Esophagus muscularis mucosa (tissue), 4 donors: ENCODE measurements at places on chromosomes 13 and 19. TPM values are rescaled to one million over a fixed set of nuclear protein-coding genes. Genes with fewer than 3 reads are reported as not detected.

The TPT1 gene
- 2,068 TPM for total RNA-seq

The LILRB4 gene
- 7.6 TPM for total RNA-seq

The P2RY11 gene
- 8.6 TPM for total RNA-seq

The SYT3 gene
- 1.2 TPM for total RNA-seq

The CDK8 gene
- total RNA-seq: 24.0 TPM

The PCDH17 gene
- total RNA-seq: 7.7 TPM

GRCh38 chr19:3367628-3368440, 1.5 kb downstream of the NFIC start:
- no peak for DNase-seq

The SMARCA4 gene
- total RNA-seq: 78.2 TPM

The PODNL1 gene
- total RNA-seq: not detected

DNA sequence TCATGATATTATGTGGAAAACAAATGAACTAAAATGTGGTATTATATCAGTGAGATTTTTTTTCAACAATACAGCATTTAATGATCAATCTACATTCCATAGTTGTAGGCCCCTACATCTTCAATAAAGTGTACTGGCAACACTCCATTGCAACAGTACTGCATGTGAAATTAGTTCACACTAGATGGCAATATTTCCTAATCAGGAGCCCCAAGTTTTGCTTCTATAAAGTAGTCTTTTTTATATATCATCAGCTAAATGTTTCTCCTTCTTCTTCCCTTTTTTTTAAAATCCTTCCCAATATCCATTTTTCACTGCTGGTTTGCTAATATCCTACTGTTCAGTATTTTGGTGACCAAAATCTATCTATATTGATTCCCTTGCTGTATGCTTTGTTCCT, 528.3 kb upstream of the ATXN8OS start:
- no peak for DNase-seq

- peak; percentile 94 for DNase-seq
These were observed 36.0 kb upstream of the NEK3 start for GRCh38 chr13:52195401-52195837.

The ANKLE1 gene
- total RNA-seq: 1.4 TPM

DNA sequence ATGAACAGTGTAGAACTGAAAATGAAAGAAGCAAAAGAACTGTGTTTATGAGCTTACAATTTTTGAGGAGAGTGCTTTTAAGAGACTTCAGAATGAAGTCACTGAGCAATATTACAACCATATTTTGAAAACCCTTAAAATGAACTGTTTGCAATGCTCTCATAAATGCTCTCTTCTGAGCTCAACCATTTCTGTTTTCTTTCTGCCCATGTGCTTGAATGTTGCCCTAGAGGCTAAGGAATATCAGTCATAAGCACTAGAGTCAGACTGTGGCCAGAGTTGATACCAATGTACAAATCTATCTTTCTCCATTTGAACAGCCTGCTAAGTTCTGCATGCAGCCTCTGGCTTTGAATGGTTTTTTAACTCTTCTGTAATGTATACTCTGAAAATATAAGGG, 1092.8 kb downstream of the PCDH9 start:
- DNase-seq: no peak

The CFAP97D2 gene
- total RNA-seq: not detected

- DNase-seq: no peak
These were observed 45.4 kb upstream of the CALM3 start for GRCh38 chr19:46555628-46556280.

The NOVA2 gene
- 4.6 TPM for total RNA-seq

GRCh38 chr13:50123515-50123861, 108.2 kb downstream of the KCNRG start:
- DNase-seq: no peak

DNA sequence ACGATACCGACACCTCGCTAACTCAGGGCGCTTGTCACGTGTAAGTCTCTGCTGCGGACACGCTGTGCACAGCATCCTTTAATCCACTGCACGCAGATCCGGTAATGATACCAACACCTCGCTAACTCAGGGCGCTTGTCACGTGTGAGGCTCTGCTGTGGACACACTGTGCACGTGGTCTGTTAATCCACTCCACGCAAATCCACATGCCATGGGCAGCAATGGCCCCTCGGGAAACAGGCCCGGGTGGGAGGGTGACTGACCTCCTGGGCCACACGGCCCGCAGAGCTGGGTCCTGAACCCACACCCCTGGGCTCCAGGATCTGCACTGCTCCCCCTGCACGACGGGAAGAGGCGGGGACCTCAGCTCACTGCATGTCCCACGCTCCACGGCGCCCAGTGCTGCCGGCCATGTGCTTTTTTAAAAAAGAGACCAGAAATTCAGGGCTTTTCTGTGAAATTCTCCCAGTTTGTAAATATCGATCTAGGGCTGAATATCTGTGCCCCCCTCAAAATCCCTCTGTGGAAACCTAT, 16.1 kb downstream of the SHC2 start:
- DNase-seq: no peak

The LRRC63 gene
- total RNA-seq: 0.19 TPM

- DNase-seq: no peak
These were observed 13.7 kb downstream of the LMTK3 start for GRCh38 chr19:48497728-48498594.

- DNase-seq: no peak
These were observed 17.5 kb downstream of the PCDH8 start for GRCh38 chr13:52830946-52831345.

The ZNF135 gene
- 5.1 TPM for total RNA-seq

The KASH5 gene
- total RNA-seq: not detected

The ACP4 gene
- not detected for total RNA-seq

GRCh38 chr13:102846261-102847015, 606 bp downstream of the ERCC5 start:
- no peak for DNase-seq

DNA sequence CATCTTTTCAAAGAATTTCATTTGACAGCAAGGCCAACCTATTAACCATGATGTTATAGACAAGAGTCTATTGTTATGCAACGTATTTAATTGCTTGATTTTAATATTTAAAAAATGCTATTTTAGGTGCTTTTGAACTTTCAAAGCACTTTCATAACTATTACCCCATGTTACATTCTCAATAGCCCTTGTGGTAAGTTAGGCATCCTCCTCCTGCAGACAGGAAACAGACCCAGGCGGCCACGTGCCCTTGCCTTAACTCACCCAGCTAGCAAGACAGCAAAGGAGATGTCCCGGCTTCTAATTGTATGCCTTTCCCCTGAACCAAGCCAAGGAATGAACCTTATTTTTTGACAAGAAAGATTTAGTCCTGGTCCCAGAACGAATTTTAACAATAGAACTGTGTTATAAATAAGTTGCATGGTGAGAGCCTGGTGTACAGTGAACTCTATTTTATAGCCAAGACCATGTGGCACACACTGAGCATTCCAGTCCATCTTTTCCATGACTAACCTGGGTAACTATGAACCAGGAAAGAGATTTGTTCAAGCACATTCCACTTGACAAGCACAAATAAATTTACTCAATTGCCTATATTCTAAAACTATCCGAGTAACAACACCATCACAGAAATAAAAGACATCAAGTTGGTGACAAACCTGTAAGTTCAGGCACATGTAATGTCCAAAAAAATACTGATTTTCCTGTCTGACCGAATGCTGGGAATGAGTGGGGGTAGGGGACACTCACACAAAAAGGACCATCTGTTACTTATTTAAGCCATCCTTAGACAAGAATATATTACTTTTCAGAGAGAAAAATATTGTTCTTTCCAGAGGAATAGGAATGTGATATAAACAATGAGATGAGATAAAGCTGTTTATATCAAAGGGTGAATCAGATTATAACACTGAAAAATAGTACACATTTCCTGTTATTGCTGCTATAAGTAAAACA, 163.0 kb downstream of the EFNB2 start:
- DNase-seq: no peak

The TTC9B gene
- total RNA-seq: not detected

- DNase-seq: no peak
These were observed 6.0 kb downstream of the ZNF559 start for GRCh38 chr19:9329999-9330398.

The SHC2 gene
- total RNA-seq: 14.4 TPM
